ENCODE measurements at places on chromosomes 2 and 18. TPM values are rescaled to one million over a fixed set of nuclear protein-coding genes. Genes with fewer than 3 reads are reported as not detected.

ATIC gene
- total RNA-seq: 25.7 TPM

CFAP65 gene
- total RNA-seq: 0.12 TPM

LYG2 gene
- total RNA-seq: not detected

UGT1A10 gene
- total RNA-seq: not detected

RNASEH1 gene
- 29.3 TPM for total RNA-seq

EML6 gene
- 2.1 TPM for total RNA-seq

DUSP19 gene
- 2.1 TPM for total RNA-seq

ATP6V1C2 gene
- 0.12 TPM for total RNA-seq

RAPGEF4 gene
- total RNA-seq: 2.4 TPM

CNNM4 gene
- 5.3 TPM for total RNA-seq

PARD6G gene
- total RNA-seq: 0.24 TPM

GORASP2 gene
- 41.4 TPM for total RNA-seq

PHOSPHO2 gene
- 2.5 TPM for total RNA-seq

PROKR1 gene
- total RNA-seq: not detected

ABCB11 gene
- total RNA-seq: not detected

SLC19A3 gene
- total RNA-seq: not detected

IMP4 gene
- total RNA-seq: 118 TPM

CMPK2 gene
- total RNA-seq: 3.7 TPM

All from RPMI7951 (cell line).